Fibroblast of villous mesenchyme (primary cell): ENCODE measurements at places on chromosomes 7 and 10. TPM values are rescaled to one million over a fixed set of nuclear protein-coding genes. Genes with fewer than 3 reads are reported as not detected.

The KNDC1 gene
- total RNA-seq = 1.9 and 5.6 TPM in 2 replicates

The MRLN gene
- not detected in 2 replicates for total RNA-seq

The IL2RA gene
- under 0.01 TPM in 1 of 2 replicates, not detected in the other for total RNA-seq

DNA sequence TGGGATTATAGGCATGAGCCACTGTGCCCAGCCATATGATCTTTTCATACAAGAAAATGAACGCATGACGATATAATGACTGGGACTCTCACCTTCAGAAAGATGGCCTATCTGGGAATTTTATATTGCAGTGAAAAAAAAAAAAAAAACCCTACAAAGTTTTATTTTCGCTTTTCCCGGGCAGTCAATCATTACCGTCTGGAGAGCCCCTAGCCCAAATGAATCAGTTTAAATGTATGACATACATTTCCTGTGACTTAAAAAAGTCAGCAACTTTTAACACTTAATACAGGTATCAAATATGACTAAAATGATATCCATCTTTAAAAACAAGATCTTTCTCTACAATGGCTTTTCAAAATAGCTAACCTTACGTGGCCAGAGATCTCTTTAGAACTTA lies 48.2 kb upstream of the NMT2 start:
- DNase-seq = no peak

GRCh38 chr10:16832351-16833080 lies 15.3 kb upstream of the RSU1 start:
- DNase-seq = peak; percentile 89
